ENCODE measurements at places on chromosomes 13 and 19. TPM values are rescaled to one million over a fixed set of nuclear protein-coding genes. Genes with fewer than 3 reads are reported as not detected.

OLFM4 gene
- 4.1 TPM for total RNA-seq

OR10H1 gene
- not detected for total RNA-seq

PRKCSH gene
- total RNA-seq, result 110 TPM

ZNF829 gene
- total RNA-seq, result 7.9 TPM

NCR1 gene
- total RNA-seq, result not detected

PSG2 gene
- not detected for total RNA-seq

FRY gene
- total RNA-seq, result 49.5 TPM

PMIS2 gene
- total RNA-seq, result not detected

FGF21 gene
- not detected for total RNA-seq

F10 gene
- total RNA-seq, result 22.7 TPM

PDX1 gene
- not detected for total RNA-seq

All from camera-type eye (tissue), 1 donor.